ENCODE measurements at places on chromosomes 12 and 14. TPM values are rescaled to one million over a fixed set of nuclear protein-coding genes. Genes with fewer than 3 reads are reported as not detected.

DNA sequence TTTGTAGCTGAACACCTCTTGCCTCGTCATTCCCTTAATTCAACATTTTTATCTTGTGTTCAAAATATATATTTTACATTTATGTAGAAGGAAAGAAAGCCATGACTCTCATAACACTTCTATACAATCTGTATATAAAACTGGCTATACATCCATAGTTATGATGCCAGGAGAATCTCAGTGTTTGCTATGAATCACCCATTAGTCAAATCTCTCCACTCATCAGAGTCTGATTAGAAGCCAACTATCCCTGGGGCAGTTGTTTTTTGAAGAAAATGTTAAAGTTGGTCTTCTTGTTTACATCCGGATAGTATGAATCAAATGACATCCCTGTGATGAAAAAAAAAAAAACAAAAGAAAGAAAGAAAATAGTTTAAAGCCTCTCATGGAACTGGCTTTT, 503.9 kb downstream of the NELL2 start:
- no peak for DNase-seq

GRCh38 chr12:27818401-27818918, 38.4 kb upstream of the MANSC4 start:
- no peak for DNase-seq

ACACB gene
- total RNA-seq = 70.3 TPM

DNA sequence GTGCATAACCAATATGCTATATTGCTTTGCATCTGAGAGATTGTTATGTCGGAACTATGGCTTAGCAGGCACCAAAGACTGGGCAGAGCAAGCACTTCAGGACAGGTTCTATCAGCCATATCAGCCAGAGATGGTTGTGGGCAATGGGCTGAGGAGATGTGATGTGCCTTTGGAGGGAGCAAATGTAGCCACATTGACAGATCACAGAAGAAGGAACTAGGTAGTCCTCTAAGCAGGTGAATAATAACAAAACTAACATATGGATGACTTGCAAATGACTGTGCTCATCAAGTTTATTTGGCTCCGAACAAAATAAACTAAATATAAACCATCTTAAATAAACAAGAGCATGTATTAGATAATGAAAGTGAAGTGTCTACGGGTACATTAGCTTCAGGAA, 291.7 kb downstream of the RMST start:
- no peak for DNase-seq

TBC1D30 gene
- total RNA-seq = 9.7 TPM

DNA sequence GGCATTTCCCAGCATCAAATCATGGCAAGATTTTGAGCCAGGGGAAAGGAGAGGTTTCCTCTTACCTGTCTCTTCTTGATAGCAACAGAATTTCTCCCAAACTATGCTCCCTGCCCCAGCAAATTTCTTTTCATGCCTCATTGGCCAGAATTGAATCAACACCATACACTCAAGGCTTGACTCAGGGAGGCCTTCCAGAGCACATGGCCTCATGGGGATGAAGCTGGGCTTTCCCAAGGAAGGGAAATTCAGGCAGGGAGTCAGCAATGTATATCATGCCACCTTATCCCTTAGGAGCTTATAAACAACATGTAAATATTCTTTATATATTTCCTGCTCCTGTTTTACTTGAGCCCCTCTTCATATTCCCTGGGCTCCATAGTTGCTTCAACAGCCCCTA, 62.1 kb downstream of the ARF6 start:
- DNase-seq = no peak

NGB gene
- total RNA-seq = not detected

DNA sequence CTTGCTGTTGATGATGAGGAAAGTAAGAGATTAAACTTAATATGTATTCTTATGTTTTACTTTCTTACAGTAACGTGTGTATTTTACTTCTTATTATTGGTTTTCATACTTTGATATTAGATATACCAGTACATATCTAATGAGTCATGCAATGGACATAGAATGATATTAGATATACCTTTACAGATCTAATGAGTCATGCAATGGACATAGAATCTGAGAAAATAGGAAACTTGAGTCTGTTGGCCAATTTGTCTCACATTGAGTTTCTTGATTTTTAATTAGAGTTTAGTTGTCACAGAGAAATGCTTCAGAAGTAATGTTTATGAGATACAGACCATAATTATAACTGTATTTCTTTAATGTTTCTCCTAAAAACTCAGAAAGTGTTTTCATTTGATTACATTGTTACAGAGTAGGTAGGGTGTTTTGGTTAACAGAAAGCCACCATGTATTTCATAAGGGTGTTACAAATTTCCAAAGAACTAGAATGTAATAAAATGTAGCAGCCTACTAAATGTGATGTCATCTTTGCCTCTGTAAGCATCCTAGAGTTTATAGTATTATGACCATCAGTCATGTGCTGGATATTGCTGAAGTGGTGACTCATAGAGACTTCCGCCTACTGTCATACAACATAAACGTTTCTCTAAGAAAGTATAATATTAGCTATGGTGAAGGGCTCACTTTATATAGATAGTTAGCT, 3.0 kb downstream of the GAS2L3 start:
- no peak for DNase-seq

DNA sequence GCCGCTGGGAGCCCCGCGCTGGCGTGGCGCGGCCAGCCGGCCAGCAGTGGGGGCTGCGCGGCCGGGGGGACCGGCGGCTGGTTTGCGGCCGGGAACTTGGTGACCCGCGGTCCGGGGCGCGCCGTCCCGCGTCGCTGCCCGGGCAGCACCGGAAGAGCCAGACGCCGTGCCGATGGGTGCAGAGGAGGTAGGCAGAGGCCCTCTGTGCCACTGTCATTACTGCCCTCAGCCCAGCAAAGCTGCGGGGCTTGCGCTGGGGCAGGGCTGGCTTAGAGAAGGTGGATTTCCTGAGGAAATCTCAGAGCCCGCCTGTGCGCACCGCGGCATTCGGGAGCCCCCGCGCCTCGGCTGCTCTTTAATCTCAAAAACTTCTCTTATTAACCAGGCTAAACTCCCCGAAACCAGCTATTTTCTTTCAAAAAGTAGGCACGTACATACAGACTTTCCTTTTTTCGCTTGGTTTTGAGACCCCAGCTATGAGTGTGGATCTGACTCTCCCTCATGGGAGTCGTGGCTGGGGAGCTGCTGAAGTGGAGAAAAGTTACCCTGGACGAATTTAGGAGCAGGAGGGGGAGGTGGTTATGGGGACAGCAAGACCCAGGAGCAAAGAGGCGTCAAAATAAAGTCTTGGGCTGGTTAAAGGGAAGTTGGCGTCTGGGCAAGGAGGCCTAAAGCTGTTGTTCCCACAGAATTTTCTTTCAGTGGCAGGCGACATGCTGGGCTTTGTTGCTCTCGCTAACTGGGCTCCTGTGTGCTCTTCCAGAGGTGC, 802 bp downstream of the SUSD6 start:
- DNase-seq = peak; percentile 80

WNT1 gene
- total RNA-seq = not detected

SVOP gene
- not detected for total RNA-seq

DNA sequence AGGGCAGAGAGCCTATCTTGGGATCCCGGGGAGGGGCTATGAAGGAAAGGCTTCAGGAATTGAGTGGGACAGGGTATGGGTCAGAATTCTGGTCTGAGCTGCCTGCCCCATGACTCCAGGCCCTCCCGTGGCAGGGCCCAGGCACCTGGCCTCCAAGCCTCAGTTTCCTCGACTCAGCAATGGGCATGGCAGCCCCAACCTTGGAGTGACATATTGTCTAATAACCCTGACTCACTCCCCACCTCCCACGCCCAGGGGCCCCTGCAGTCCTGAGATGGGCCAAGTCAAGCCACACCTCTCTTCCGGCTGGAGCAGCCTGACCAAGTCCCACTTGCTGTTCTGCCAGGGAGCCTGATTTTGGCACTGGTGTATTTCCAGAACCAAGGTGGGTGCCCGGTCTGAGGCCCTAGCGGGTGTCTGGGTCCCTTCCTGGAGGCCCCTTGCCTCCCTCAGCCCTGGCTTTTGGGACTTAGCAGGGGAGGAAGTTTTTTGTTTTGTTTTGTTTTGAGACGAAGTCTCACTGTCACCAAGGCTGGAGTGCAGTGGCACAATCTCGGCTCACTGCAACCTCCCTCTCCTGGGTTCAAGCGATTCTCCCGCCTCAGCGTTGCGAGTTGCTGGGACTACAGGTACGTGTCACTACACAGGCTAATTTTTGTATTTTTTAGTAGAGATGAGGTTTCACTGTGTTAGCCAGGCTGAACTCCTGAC, 40.3 kb upstream of the RCOR1 start:
- no peak for DNase-seq

DNA sequence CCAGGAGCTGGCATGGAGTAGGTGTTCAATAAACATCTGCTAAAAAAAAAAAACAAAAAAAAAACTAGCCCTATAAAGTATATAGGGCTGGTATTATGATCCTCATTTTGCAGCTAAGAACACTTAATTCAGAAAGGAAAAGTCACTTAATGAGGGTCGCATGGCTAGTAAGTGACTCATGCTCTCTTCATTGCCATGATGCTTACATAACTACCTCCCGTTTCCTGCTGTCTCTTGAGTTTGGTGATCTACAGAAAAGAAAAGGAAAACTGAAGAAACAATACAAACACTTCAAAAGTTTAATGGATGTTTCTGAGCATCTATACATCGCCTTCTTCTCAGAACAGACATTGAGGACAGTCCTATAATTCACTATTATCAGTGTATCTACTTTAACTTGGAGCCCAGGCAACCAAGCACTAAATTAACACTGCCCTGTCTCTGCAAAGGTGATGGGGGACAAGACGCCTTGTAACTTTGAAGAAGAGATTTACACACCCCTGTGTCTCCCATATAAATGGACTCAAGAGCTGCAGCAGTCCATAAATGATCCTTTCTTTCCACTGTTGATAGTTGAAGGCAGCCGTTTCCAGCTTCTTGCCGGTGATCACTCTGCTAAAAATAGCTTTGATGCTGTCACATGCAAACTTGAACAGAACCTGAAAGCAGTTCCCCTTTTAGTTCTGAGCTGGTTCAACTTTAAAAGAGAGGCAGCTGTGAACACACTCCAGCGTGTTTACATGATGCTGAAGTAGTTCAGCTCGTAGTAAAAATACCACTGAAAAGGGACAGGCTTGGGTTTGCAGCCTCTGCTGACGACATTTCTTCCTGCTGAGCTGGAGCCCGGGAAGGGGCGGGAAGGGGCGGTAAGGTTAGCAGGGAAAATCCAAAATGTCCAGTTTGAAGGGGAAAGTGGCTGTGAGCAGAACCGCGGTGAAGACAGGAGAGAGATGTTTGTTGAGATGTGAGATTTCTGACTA, 113.3 kb downstream of the FOXN3 start:
- DNase-seq = peak; percentile 90

TAS2R13 gene
- total RNA-seq = 3.2 TPM

ACTR10 gene
- total RNA-seq = 73.0 TPM

DNA sequence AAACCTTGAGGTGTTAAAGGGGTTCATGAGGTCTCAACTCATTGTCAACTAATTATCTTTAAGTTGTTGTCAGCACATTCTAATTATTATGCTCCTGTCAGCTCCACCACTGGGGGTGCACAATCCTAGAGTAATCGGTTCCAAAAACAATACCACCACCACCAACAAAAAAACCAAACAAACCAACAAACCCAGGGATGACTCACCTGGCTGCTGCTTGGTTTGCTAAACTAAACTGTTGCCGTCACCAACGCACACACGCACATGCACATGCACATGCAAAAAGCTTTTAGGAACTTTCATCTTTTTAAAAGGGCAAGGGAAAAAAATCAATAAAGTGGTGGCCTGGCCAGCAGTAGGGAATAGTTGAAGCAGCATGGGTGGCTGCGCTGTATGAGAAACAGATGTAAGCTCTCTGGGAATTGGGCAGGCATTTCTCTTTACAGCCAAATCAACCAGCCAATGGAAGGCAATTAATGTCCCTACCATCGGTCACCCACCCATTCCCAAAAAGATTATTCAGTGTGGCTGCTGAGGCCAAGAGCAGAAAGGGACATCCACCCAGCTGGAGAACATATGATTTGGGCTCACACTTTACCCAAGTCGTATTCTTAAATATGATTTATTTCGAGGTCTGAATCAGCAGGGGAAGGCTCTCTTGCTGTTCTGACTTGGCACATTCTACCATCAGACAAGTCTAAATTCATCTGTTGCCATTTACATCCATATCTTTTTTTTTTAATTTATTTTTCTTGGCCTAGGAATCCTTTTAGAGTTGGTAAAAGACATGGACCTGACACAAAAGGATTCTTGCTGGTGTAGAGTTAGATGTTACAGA, 20.0 kb downstream of the TMEM30B start:
- DNase-seq = peak; percentile 46

- no peak for DNase-seq
Measured at GRCh38 chr14:24999157-24999556, 50.8 kb downstream of the STXBP6 start.

B4GALNT3 gene
- 29.9 TPM for total RNA-seq

VASH1 gene
- total RNA-seq = 42.7 TPM

BEST3 gene
- total RNA-seq = not detected

SBNO1 gene
- 25.6 TPM for total RNA-seq

TAS2R42 gene
- total RNA-seq = not detected

GRCh38 chr12:56602239-56602638, 27.9 kb downstream of the BAZ2A start:
- no peak for DNase-seq

GRCh38 chr14:96944297-96944696, 147.1 kb downstream of the VRK1 start:
- DNase-seq = no peak

DNA sequence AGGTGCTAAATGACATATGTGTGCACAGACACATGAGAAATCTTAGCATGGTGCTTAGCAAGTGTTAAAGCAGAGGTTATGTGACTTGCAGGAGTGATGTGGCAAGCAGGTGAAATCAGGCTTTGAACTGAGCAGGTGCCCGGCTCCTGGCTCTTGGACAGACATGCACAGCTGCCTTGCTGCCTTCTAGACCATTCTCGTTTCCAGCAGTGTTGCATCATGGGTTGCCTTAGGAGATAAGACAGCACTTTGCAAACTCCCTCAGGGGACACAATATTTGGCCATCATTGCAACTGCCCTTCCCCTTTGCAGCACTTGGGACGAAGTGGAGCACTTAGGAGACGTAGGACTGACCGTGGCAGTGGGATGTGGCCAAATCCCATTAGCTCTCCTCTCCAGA, 17.2 kb upstream of the GSC start:
- no peak for DNase-seq

- no peak for DNase-seq
Measured at GRCh38 chr12:130764073-130764472, 48.0 kb upstream of the RIMBP2 start.

DNA sequence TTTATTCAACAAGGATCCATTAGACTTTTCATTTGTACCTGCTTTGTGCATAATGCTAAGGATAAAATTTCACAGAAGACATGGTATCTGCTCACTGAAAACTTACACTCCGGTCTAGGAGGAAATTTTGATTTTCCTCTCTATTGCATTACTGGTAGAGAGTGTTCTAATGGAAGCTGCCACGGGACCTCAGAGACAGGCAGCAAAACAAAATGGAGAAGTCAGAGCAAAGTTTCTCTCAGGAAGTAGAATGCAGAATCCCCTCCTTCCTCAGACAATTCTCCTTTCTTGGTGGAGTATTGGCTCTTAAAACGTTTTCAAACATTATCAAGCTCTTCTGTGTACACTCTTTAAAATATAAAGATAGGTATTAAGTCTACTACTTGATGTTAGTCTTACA, 12.3 kb downstream of the CLEC2B start:
- no peak for DNase-seq

GRCh38 chr12:11719678-11720099, 70.2 kb downstream of the ETV6 start:
- DNase-seq = peak; percentile 86

ANO2 gene
- 30.8 TPM for total RNA-seq

GRCh38 chr14:77140359-77141213, 1.0 kb downstream of the ZDHHC22 start:
- no peak for DNase-seq

Data from aorta (tissue), 5 donors.